ENCODE measurements at places on chromosomes 11 and 22. TPM values are rescaled to one million over a fixed set of nuclear protein-coding genes. Genes with fewer than 3 reads are reported as not detected.

GRCh38 chr11:80700386-80700785, 1259.6 kb upstream of the TENM4 start:
- H3K4me3 ChIP-seq, result no peak overlapping the region
- no peaks in the 10 kb centered on the region for H3K36me3 ChIP-seq
- H3K4me1 ChIP-seq, result no peaks in the 10 kb centered on the region
- no peak for DNase-seq
- H3K27me3 ChIP-seq, result no peaks in the 10 kb centered on the region

DNA sequence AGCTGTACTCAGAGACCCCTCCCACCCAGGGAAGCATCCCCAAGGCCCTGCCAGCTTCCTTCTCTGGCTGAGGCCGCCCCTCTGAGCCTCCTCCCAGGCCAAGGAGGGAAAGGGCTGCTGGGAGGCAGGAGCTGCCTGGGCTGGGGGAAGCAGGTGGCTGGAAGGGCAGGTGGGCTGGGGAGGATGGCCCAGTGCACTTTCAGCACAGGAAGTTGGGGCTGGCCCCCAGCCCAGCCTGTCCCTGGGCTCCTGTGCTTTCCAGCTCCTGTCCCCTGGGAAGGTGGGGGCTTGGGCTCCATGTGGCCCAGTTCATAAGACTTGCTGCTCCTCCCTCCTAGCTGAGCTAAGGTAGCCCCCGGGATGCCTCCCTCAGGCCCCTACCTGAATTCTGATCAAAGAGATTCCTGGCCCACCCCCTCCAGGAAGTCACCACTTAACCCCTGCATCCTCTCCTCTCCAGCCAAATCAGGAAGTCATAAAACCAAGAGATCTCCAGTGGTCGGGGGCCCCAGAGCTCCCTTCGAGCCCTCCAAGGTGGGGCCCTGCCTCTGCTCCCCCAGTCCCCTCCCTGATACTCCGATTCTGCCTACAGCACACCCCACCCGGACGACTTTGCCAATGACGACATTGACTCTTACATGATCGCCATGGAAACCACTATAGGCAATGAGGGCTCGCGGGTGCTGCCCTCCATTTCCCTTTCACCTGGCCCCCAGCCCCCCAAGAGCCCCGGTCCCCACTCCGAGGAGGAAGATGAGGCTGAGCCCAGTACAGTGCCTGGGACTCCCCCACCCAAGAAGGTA, 4.9 kb downstream of the PPP1CA start:
- H3K4me3 ChIP-seq, result no peak overlapping the region
- DNase-seq, result no peak
- peak overlapping the region; percentile 56 for H3K27ac ChIP-seq
- H3K36me3 ChIP-seq, result peaks cover 3% of the 10 kb centered on the region
- H3K4me1 ChIP-seq, result peaks cover 4% of the 10 kb centered on the region

DNA sequence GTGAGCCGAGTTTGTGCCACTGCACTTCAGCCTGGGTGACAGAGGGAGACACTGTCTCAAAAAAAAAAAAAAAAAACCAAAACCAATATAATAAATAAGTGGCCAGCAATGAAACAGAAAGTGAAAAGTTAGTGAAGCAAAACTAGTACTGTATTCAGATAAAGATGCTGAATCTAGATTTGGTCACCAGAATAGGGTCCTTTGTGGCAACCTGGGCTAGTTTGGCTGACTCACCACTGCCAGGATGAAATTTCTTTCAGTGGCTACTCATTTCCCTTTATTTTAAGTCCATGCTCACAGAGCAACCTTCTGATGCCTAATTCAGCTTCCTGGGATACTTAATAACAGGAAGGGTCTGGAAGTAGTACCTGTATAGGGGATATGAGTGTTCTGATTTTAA, 26.0 kb downstream of the LIMK2 start:
- no peaks in the 10 kb centered on the region for H3K27me3 ChIP-seq
- no peak overlapping the region for H3K4me3 ChIP-seq
- H3K36me3 ChIP-seq, result peaks cover 28% of the 10 kb centered on the region
- no peak overlapping the region for H3K27ac ChIP-seq
- no peaks in the 10 kb centered on the region for H3K4me1 ChIP-seq
- no peak for DNase-seq

- H3K4me3 ChIP-seq, result no peak overlapping the region
- peaks cover 7% of the 10 kb centered on the region for H3K4me1 ChIP-seq
- H3K27me3 ChIP-seq, result no peaks in the 10 kb centered on the region
- DNase-seq, result no peak
Measured at GRCh38 chr11:8693555-8693954, 11.0 kb downstream of the RPL27A start.

GRCh38 chr11:29131055-29131454, 885.8 kb downstream of the KCNA4 start:
- no peaks in the 10 kb centered on the region for H3K36me3 ChIP-seq
- no peak overlapping the region for H3K27ac ChIP-seq
- no peak overlapping the region for H3K4me3 ChIP-seq
- no peaks in the 10 kb centered on the region for H3K27me3 ChIP-seq

DNA sequence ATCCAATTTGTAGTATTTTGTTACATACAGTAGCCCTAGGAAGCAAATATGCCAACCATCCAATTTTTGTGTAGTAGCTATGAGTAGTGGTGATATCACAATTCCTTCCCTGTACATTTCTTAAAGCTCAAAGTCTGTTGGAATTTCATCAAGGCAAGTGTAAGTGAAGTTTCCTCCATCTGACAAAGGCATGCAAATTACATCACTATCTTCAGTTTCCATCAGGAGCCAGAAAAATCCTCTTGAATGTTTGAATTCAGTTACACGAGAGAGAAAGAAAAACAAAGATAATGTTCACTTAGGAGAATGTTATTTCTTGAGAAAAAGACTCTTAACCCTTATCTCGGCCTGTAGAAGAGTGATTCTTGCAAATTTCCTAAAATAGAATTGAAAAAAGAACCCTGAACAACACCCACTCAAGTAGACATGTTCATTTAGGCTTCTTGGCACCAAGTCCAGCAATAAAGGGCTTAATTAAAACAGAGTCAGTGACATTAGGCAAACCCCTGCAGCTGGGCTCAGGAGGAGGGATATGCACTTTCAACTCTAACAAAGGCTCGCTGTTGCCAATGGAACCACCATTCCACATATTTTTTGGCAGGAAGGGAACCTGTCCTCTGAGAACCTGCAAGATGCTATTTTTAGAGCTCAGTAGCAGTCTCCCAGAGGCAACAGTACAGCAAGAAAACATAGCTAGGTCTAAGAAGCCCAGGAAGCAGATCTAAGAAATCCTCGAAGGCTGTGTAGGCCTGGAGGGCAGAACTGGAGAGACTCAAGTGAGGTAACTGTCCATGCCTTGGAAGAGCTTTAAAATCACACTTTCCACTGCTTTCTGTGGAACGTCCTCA, 144.6 kb downstream of the CCDC81 start:
- no peaks in the 10 kb centered on the region for H3K27me3 ChIP-seq
- H3K4me1 ChIP-seq, result peaks cover 9% of the 10 kb centered on the region
- peak; percentile 39 for DNase-seq
- H3K36me3 ChIP-seq, result no peaks in the 10 kb centered on the region
- H3K4me3 ChIP-seq, result no peak overlapping the region
- H3K27ac ChIP-seq, result peak overlapping the region; percentile 75

GRCh38 chr11:88354912-88355311, 17.4 kb upstream of the CTSC start:
- no peak overlapping the region for H3K4me3 ChIP-seq
- no peak for DNase-seq
- no peaks in the 10 kb centered on the region for H3K4me1 ChIP-seq
- no peaks in the 10 kb centered on the region for H3K36me3 ChIP-seq
- H3K27me3 ChIP-seq, result no peaks in the 10 kb centered on the region

- H3K36me3 ChIP-seq, result no peaks in the 10 kb centered on the region
- H3K27ac ChIP-seq, result no peak overlapping the region
- no peak for DNase-seq
- no peak overlapping the region for H3K4me3 ChIP-seq
- H3K27me3 ChIP-seq, result peaks cover 16% of the 10 kb centered on the region
Measured at GRCh38 chr22:44329179-44329796, 16.5 kb upstream of the SHISAL1 start.

DNA sequence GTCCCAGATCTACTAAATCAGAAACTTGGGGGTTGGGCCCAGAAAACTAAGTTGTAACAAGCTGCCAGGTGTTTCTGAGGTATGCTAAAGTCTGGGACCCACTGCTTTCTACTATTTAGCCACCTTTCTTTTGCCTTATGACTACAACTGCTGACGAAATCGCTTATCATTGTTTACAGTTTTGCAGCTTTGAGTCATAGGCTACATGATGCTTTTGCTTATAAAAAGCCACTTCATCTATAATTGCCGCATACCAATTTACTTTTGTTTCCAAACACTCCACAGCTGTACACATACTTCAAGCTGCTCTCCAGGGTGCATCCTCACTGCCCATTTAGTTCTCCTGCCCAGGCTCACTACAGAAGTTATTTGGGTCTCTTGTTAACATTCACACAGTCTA, 144.7 kb downstream of the ENTHD1 start:
- DNase-seq, result no peak
- H3K36me3 ChIP-seq, result no peaks in the 10 kb centered on the region
- no peak overlapping the region for H3K27ac ChIP-seq

- H3K27me3 ChIP-seq, result no peaks in the 10 kb centered on the region
- no peak overlapping the region for H3K4me3 ChIP-seq
- H3K27ac ChIP-seq, result no peak overlapping the region
- DNase-seq, result no peak
- H3K4me1 ChIP-seq, result no peaks in the 10 kb centered on the region
- no peaks in the 10 kb centered on the region for H3K36me3 ChIP-seq
Measured at GRCh38 chr11:20362481-20362880, 1.0 kb upstream of the HTATIP2 start.

DNA sequence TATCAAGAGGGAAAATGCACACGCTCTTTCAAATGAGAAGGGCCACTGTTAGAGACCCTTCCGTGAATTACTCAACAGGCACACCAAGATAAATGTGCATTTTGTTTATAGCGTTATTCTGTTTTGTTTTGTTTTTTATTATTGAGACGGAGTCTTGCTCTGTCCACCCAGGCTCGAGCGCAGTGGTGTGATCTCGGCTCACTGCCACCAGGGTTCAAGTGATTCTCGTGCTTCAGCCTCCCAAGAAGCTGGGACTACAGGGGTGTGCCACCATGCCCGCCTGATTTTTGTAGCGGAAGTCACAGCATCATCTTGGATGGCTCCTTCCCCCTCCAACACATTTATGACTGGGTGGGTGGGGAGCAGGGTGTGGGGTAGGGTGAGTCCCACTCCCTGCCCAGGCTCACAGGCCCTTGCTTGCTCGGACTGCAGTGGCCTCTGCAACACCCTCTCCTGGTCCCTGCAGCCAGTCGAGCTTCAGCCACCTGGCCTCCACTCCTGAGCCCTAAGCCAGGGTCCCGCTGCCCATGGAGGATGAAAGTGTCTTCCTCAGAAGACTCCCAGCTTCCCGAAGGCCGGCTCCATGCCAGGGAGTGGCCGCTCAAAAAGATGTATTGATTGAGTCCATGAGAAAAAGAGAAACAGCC, 68.0 kb downstream of the RTL6 start:
- no peak for DNase-seq
- H3K4me1 ChIP-seq, result peaks cover 1% of the 10 kb centered on the region
- no peaks in the 10 kb centered on the region for H3K36me3 ChIP-seq

DNA sequence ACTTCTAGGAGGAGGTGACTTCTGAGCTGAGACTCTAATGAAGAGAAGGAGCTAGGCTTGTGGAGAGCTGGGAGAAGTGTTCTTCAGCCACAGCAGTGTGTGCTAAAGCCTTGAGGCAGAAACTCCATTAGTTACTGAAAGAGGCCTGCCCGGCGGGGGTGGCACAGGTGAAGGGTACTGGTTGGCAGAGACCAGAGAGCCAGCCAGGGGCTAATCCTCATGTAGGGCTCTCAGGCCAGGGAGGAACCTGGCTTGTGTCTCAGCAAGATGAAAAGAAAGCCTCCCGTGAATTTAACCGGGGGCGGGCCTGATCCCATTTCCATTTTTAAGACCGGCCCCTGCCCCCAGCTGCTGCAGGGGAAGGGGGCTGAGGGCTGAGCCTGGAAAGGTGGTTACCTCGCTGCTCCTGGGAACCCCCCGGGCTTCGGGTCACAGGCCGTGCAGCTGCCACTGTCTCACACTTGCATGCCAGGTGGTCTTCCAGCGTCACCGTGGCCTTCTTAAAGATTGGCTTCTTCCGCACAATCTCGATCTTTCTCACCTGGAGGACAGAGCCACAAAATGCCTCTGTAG, 15.0 kb downstream of the PDGFB start:
- peaks cover 53% of the 10 kb centered on the region for H3K27me3 ChIP-seq
- H3K27ac ChIP-seq, result peak overlapping the region; percentile 31
- peaks cover 45% of the 10 kb centered on the region for H3K4me1 ChIP-seq
- DNase-seq, result no peak
- H3K36me3 ChIP-seq, result peaks cover 64% of the 10 kb centered on the region
- no peak overlapping the region for H3K4me3 ChIP-seq

- H3K27me3 ChIP-seq, result peaks cover 16% of the 10 kb centered on the region
- H3K36me3 ChIP-seq, result no peaks in the 10 kb centered on the region
- H3K4me3 ChIP-seq, result no peak overlapping the region
Measured at GRCh38 chr11:113393501-113393985, 6.0 kb downstream of the ANKK1 start.

- DNase-seq, result no peak
- no peaks in the 10 kb centered on the region for H3K27me3 ChIP-seq
- H3K36me3 ChIP-seq, result no peaks in the 10 kb centered on the region
- no peak overlapping the region for H3K4me3 ChIP-seq
Measured at GRCh38 chr22:40189997-40190396, 12.3 kb downstream of the TNRC6B start.

DNA sequence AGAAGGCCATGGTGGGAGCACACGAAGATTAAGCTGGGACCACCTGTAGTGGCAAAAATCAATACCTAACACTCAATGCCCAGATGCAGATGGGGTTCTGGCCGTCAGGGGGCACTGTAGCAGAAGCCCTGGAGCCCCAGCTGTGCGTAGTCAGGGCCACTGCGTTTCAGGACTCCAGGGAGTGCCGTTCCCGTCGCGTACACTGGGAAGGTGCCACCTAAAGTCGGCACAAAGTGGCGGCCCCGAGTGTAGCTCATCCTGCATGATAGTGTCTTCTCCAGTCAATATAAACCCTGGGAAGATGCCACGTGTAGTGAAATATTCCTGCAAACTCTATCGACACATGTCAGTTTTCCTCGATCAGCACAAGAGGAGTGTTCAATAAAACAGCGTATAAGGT, 123.8 kb upstream of the NTM start:
- no peak overlapping the region for H3K4me3 ChIP-seq
- H3K36me3 ChIP-seq, result no peaks in the 10 kb centered on the region
- H3K4me1 ChIP-seq, result no peaks in the 10 kb centered on the region

- H3K27ac ChIP-seq, result no peak overlapping the region
- H3K36me3 ChIP-seq, result no peaks in the 10 kb centered on the region
- DNase-seq, result no peak
- no peak overlapping the region for H3K4me3 ChIP-seq
- no peaks in the 10 kb centered on the region for H3K27me3 ChIP-seq
Measured at GRCh38 chr11:42249401-42249800, 789.9 kb upstream of the LRRC4C start.

GRCh38 chr11:74860743-74861142, 88.1 kb downstream of the XRRA1 start:
- no peak overlapping the region for H3K4me3 ChIP-seq
- no peaks in the 10 kb centered on the region for H3K36me3 ChIP-seq
- H3K27me3 ChIP-seq, result no peaks in the 10 kb centered on the region
- no peak for DNase-seq

CARNS1 gene
- total RNA-seq, result 10.5 TPM

NOX4 gene
- 2.8 TPM for total RNA-seq

KDM4E gene
- total RNA-seq, result not detected

LRRC56 gene
- 0.21 TPM for total RNA-seq

Measured in heart right ventricle (tissue), 16 donors.